ENCODE measurements at places on chromosomes 1 and 21. TPM values are rescaled to one million over a fixed set of nuclear protein-coding genes. Genes with fewer than 3 reads are reported as not detected.
A peak's percentile ranks its signal among the peaks of the same experiment; 100 is the strongest.

WNT4 gene
- total RNA-seq = 1.9 TPM

IGSF5 gene
- total RNA-seq = 0.66 TPM

ASCL5 gene
- not detected for total RNA-seq

SPRR3 gene
- total RNA-seq = 0.28 TPM

LAX1 gene
- total RNA-seq = 12.5 TPM

NPPB gene
- 0.47 TPM for total RNA-seq

CCDC17 gene
- total RNA-seq = 0.90 TPM

FCRL5 gene
- 0.80 TPM for total RNA-seq

RSPO1 gene
- not detected for total RNA-seq

ATP1A2 gene
- total RNA-seq = 0.38 TPM

ATP1B1 gene
- 10.7 TPM for total RNA-seq

GRCh38 chr21:42476388-42477331, 19.4 kb downstream of the RSPH1 start:
- DNase-seq = no peak

- peak; percentile 42 for DNase-seq
Measured at GRCh38 chr1:206507284-206508129, at the start of gene RASSF5. RASSF5 (plus strand) TSS chr1:206507531; CDS start chr1:206507603, 72 bp downstream.

DNA sequence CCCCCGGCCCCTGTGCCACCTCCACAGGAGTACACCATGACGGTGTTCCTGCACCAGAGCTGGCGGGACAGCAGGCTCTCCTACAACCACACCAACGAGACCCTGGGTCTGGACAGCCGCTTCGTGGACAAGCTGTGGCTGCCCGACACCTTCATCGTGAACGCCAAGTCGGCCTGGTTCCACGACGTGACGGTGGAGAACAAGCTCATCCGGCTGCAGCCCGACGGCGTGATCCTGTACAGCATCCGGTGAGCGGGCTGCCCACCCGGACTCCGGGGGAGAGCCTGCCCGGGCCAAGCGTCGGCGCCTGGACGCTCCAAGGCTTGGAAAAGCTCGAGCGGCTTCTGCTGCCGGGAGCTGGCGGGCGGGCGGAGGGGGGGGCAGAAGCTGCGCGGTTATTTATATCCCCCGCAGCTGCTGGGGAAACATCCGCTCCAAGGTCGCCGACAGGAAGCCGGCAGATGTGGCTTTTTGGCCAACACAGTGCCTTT, 6.4 kb downstream of the GABRD start:
- DNase-seq = no peak

DNA sequence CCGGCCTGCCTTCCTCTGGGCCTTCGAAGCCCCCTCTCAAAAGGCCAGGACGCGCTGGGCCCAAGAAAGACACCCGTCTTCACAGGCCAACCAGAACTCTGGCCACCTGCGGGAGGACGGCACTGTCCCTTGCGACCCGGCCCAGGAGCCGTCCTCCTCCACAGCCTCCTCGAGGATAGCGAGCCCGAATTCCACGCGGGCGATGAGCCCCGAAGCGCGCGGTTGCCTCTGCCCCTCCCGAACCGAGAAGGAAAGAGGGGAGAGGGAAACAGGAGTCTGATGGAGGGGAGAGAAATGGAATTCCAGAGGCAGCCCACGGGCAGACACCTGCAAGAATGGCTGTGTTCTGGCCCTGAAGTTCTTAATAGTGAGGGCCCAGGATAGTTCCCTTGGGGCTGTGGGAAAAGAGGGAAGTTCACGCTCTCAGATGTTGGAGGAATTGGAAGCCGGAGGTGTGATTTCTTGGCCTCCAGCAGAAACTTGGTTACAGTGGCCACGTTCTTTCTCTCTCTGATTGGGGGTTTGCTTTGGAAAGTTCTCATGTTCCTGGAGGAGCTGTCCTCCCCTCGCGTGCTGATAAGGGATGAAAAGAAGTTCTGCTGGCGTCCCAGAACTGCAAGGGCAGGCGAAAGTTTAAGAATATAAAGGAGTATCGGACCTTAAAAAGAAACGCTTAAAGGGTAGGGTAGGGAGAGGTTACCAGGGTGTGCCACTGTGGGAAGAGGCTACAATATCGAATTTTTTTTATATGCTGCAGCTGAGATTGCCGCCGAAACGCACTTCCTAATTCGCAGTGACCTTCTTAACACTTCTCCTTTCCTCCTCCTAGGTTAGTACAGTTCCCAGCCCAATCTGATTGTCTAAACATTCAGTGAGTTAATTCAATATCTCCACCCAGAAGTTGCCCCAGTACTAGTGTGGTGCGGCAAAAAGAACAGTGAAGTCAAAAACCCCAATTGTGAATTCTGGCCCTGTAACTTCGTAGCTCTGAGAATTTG, 5.8 kb upstream of the SLC44A5 start:
- no peak for DNase-seq

DNA sequence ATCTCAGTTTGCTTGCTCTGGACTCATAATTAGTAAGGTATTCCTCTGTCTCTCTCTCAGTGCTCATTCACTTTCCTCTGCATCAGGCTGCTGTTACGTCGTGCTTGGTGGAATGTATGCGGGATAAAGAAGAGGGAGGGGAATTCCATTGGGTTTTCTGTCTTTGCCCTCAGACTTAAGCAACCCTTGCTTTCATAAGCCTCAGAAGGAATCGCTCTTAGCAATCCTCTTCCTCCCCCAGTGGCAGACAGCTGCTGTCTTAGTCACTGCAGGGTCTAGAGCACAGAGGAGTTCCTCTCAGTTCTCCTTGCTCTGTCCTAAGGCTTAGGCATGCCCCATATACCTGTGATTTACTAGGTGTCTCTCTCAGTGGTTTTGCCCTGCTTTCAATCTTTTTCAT, 19.1 kb upstream of the NTMT2 start:
- DNase-seq = no peak

DNA sequence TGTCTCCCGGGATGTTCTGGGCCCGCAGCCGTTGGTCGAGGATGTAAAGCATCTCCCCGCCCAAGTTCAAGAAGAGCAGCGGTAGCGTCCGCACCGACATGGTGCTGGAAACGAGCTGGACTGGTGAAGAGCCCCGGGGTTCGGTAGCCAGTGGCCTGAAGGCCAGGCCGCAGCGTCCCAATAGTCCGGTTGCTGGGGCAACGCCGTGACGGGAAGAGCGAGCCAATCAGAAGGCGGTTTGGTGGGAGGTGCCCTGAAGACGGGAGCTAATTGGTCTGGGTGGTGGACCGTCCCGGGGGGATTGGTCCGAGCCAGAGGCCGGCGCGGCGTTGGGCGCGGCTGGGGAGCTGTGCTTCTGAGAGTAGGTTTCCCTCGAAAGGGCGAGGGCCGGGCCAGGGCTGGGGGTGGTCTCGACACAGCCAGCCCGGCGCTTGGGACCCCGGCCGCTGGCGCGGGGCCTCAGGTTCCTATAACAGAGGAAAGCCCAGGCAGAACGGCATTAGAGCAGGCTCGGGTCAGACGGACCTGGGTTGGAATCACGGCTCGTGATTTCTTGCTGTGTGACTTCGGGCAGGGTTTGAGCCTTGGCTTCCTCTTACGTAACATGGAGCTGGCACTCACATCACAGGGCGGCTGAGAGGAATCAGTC, at the start of gene OSCP1:
OSCP1 (minus strand) TSS at position 182 of the 649 bp plus-strand sequence; CDS start at position 100, 82 bp downstream.
- peak; percentile 88 for DNase-seq

DNA sequence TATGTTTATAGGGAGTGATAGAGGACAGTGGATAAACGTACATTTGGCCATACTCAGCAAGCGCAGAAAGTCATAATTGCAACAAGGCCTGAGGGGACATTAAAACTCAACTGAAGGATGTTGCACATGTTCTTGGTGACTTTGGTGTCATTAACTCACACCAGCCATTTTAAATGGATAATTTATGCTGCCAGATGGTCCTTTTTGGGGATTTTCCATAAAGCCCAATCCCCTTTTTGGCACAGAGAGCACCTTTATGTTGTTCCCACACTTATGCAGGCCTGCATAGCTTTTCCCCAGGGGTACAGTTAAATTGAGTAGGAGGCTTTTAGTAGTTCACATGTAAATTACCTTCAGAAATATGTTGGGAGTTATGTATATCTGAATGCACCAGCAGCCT, 279.6 kb downstream of the NFIA start:
- no peak for DNase-seq

- no peak for DNase-seq
Measured at GRCh38 chr1:8092657-8093056, 66.5 kb upstream of the ERRFI1 start.

GRCh38 chr1:118989006-118989815, 1.1 kb upstream of the TBX15 start:
- DNase-seq = no peak

- DNase-seq = no peak
Measured at GRCh38 chr1:230263568-230264195, 162.4 kb downstream of the PGBD5 start.

- DNase-seq = no peak
Measured at GRCh38 chr1:147171399-147172167, 687 bp downstream of the PRKAB2 start.

DNA sequence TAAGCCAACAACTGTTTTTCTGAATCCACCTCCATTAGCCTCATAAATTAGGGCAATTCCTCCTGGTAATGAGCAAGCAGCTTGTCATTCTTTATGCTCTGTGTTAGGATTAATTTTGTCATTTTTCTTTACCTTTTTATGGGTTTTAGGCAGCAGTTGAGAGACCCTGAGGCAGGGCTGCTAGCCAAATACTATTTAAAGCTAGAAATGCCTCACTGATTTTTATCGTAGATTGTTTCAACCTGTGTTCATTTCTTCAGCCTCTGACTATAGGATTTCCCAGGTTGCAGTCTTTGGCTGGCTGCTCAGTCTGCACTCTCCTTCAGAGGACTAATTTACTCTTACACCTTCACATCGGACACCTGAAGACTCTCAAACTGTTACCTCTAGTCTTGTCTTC, 61.9 kb upstream of the RABGAP1L start:
- DNase-seq = no peak

DNA sequence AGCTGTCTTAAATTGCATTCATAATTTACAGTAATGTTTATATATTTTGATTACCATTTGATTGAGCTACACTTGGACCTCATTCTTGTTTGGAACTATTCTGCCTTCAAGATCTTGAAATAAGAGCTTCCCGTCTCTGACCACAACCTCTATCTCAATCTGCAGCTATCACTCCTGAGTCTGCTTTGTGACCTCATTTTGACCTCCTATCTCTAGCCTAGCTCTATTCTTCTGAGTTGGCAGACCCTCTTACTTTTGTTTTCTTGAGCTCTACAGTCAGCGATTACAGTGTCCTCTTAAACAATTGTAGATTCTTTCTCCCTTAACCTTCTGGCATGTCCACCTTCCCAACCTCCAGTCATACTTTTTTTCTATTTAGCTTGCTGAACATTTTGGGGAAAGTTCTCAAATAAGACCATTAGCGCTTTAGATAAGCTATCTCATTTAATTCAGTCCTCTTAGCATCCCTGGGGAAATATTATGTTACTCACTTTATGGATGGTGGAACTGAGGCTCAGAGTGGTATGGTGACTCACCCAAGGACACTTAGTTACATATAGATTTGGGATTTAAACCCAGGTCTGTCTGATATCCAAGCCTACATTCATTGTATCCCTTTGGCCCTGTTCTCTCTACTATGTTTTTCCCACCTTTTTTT, 19.1 kb downstream of the RPAP2 start:
- no peak for DNase-seq

- DNase-seq = no peak
Measured at GRCh38 chr1:219383281-219383680, 209.6 kb downstream of the LYPLAL1 start.

- no peak for DNase-seq
Measured at GRCh38 chr1:160773093-160773492, 22.9 kb upstream of the LY9 start.

DNA sequence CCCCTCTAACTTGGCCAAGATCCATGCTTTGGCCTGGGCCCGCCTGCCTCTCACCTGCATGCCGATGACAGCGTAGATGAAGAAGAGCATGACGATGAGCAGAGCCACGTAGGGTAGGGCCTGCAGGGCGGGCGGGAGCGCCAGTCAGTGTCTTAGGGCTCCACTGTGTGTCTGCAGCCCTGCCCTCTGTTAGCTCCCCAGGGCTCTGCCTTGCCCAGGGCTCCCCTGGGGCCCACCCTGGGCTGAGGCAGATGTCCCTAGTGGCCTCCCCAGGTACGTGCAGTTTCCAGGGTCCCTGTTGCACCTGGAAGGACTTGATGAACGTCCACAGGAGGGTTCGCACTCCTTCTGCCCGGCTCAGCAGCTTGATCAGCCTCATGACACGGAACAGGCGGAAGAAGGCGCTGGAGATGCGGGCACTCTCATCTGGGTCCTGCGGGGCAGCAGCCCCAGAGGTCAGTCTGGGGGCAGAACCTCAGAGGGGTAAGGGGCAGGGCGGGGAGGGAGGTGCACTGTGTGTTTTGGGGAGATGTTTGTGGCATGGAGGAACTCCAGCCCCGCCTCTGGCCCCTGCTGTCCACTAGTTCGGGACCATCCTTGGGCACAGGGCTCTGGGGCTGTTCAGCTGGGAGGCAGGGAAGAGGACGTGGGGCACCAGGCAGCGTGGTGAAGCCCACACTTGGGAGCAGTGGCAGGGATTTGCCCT, 29.8 kb upstream of the KIF21B start:
- DNase-seq = no peak

GRCh38 chr1:185632659-185633423, 101.3 kb upstream of the HMCN1 start:
- DNase-seq = no peak

DNA sequence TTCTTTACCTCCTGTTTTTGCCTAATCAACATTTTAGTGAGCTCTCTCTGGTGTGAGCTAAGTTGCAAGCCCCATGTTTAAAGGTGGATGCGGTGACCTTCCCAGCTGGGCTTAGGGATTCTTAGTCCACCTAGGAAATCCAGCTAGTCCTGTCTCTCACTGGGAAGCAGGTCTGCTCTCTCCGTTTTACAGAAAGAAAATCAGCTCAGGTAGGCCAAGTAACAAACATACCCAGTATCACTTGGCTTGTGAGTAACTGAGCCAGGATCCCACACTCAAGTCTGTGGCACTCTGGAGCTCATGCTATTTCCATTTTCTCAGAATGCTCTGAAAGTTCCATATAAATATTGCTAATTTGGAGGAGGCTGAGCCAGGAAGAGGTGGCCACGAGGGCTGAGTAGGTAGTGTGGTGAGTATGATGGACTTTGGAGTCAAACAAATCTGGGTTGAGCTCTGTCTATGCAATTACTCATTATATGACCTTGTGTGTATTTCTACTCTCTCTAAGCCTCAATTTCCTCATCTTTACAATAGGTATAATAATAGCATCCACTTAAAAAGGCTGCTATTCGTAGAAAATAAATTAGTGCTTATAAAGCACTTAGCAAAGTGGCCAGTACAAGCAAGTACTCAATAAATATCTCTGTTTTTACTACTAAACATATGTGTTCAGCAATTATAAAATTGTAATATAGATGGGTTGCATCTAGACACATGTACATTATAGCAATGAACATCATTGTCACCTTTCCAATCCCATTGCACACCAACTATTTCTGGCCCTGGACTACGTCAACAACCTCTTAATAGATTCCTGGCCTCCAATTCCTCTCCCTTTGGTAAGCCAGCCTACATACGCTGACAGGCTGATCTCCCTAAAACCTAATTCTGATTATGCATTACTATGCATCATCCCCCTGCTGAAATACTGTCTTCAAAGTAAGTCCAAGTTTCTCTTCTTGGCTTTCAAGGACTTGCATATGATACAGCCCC, 32.7 kb upstream of the DHCR24 start:
- no peak for DNase-seq

GRCh38 chr1:155075535-155075934, 3.1 kb upstream of the EFNA3 start:
- no peak for DNase-seq
